Inflammatory macrophage treated with lipopolysaccharide for 1 hour (primary cell): ENCODE measurements at places on chromosomes 16 and 17.
A peak's percentile ranks its signal among the peaks of the same experiment; 100 is the strongest.

GRCh38 chr17:71163121-71163812 is 957.6 kb upstream of the SOX9 start:
- DNase-seq: no peak

DNA sequence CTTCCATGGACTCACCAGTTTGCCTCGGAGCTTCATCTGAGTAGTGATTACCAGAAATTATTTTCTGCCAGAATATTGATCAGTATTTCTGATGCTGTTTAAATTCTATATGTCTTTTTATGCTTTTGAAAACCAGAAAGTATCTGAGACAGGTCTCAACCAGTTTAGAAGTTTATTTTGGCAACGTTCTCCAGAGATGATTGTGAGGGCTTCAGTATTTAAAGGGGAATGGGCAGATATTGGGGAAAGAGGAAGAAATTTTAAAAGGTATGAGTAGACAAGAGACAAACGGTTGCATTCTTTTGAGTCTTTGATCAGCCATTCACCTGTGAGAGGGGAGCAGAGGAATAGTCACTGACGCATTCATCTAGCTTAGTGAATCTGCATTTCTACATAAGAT is 44.4 kb upstream of the ABCC11 start:
- DNase-seq: no peak

DNA sequence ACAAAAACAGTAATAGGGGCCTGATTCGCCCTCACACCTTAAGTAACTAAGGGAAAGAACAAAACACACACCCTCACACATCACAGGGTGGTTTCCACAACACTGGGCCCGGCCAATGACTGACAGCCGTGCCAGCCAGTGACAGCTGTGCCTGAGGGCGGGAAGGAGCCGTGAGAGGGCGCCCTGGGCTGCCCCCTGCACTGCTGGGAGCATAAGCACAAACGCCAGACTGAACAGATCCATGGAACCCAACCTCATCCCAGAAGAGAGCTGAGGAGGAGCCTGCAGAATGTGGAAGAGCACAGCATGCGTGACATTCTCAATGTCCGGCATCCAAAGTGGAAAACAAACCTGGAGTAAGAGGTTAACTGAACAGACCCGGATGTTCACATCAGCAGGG is 16.0 kb downstream of the CSNK1D start:
- DNase-seq: no peak

GRCh38 chr17:76276461-76277299 is 11.5 kb downstream of the UBALD2 start:
- no peak for DNase-seq

DNA sequence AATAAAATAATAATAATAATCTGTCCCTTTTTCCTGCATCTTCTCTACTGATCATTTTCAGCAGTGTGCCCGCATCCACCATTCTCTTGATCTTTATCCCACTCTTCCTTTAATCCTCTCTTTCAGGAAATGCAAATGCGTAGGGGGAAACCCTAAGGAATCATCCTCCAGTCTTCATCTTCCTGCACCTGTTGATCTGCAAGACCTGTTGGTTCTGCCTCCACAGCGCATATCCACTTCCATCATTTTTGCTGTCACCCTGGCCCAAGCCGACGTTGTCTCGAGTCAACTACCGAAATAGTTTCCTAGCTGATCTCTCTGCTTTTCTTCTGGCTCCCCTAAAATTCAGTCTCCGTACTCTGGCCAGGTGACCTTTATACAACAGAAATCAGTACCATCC is 24.5 kb downstream of the ADORA2B start:
- DNase-seq: no peak

- no peak for DNase-seq
Observed at GRCh38 chr17:49447628-49448302, 33.1 kb upstream of the PHB1 start.

GRCh38 chr17:51200295-51200694 is 34.1 kb downstream of the NME2 start:
- no peak for DNase-seq

- DNase-seq: no peak
Observed at GRCh38 chr17:62681061-62681938, 53.8 kb downstream of the MRC2 start.

- no peak for DNase-seq
Observed at GRCh38 chr17:10249271-10250010, 51.0 kb upstream of the GAS7 start.

- DNase-seq: no peak
Observed at GRCh38 chr17:76532072-76532651, 5.3 kb downstream of the CYGB start.

DNA sequence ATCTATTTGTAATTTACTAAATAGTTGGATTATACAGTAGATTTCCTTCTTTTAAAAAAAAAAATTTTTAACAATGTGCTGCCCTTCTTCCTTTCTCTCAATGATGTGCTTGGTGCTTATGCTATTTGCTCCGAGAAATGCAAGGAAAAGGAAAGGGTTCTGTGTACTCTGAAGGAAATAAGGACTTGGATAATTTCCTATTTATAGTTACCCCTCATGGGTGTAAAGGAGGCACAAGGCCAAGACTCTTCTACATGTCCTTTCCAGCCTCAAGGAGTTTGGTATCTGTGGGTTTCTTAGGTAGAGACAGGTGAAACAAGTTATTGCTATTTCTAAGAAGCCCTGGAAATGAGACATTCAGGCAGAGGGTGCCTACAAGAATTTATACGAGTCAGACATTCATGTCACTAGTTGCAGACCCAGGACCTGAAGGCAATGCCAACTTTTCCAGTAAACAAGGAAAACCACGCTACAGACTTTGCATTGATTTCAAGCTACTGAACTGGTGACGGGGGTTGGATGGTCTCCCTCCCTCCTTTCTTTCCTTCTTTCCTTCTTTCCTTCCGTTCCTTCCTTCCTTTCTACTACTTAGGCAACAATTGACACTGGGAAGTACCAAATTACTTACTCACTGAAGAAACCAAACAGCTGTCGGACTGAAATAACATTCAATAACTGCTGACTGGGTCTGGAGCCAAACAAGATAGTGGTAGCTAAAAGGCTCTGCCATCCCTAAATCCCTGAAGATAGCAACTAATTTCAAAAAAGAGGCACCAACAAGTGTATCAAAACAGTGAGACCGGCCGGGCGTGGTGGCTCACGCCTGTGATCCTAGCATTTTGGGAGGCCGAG is 33.8 kb upstream of the GHDC start:
- no peak for DNase-seq

GRCh38 chr17:40538019-40538935 is 27.0 kb downstream of the CCR7 start:
- no peak for DNase-seq

- no peak for DNase-seq
Observed at GRCh38 chr17:74009056-74009625, 194.3 kb upstream of the RPL38 start.

- DNase-seq: no peak
Observed at GRCh38 chr16:30122604-30123160, 338 bp downstream of the MAPK3 start.

- no peak for DNase-seq
Observed at GRCh38 chr16:53356478-53357207, 77.6 kb upstream of the RBL2 start.

- no peak for DNase-seq
Observed at GRCh38 chr17:17191346-17191792, 14.8 kb downstream of the PLD6 start.

GRCh38 chr16:24769806-24770205 is 40.4 kb downstream of the TNRC6A start:
- no peak for DNase-seq

DNA sequence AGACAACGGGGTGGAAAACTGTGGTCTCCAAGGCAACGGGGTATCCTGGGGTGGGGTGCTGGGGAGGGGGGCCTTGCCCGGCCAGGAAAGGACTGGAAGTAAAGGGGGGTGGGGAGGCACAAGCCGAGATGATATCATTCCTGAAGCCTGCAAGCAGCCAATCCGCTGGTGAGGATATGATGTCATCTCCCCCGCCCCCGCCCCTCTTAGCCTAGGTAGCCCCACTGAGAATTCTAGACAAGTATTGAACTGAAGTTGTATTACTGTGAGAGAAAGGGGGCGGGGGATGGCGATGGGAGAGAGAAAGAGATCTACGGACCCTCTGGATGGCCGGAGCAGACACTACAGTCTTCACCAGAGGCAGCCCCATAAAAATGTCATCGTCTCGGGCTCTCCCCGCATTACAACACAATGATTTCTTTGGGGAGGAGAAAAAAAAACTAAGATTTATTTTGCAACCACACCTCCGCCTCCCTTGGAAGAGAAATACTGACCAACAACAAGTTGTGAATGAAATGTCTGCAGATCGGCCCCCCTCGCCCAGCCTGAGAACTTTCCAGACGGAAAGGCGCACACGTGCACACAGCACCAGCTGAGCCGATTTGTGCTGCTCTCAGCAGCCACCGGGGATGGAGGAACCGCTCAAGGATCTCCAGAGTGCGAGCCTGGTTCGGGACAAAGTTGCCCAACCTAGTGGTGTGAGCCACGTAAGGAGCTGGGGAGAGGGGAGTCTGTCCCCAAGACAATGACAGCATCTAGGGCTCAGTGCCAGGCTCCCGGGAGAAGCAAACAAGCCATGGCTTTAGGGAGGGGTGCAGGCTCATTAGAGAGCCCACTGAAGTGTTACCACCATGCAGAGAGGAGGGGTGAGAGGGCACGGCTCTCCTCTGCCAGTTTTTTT is 222.1 kb downstream of the SOX9 start:
- DNase-seq: no peak

GRCh38 chr16:57807252-57807967 is 5.1 kb upstream of the KIFC3 start:
- DNase-seq: no peak

DNA sequence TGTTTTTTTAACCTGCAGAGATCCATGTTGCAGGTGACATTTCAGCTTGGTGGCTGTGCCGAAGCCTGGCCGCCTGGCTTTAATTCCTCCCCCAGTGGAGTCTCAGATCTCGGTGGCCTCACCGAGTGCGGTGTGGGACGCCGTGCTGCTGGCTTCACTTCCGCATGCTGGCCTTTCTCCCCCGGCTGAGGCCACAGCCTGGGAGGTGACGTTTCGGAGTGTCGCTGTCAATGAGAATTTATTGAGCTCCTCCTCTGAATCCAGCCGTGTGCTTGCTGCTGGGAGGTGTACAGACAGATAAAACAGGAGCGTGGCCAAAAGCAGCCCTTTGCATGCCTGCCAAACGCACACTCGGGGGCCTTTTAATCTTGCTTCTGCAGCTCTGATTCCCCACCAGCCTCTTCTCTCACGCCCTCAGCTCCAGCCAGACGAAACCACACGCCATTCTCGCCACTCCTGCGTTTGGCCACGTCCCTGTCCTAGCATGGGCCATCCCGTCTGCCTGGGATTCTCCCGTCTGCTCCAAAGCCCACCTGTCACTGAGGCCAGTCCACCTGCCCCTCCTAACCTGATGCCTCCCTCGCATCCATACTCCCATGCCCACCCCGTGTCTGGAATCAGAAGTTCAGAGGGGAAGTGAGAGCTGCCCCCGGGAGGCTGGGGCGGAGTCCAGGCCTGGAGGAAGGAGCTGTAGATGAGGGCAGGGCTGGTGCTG is 3.6 kb downstream of the GSE1 start:
- DNase-seq: peak; percentile 69

- DNase-seq: peak; percentile 49
Observed at GRCh38 chr16:66551348-66551759, 1.0 kb upstream of the CKLF start.

DNA sequence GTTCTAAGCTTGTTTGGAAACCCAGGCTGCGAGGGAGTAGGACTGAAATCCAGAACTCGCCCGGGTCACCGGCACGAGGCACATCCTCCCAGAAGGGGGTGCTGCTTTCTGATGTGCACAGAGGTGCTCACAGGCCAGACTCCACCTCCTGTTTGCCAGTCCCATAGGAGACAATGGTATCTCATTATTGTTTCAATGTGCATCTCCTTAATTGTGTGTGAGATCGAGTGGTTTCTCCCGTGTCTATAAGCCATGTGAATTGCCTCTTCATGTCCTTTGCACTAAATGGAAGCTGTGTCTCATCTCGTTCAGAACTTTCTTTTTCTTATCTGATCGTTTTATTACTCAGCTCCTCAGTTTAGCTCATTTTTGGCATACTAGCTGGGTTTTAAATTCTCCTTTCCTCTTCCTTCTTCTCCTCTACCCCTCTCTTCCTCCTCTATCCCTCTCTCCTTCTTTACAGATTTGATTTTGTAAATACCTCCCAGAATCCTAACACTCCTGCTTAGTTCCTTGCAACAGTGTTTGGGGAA is 32.1 kb upstream of the PRKCB start:
- peak; percentile 54 for DNase-seq

DNA sequence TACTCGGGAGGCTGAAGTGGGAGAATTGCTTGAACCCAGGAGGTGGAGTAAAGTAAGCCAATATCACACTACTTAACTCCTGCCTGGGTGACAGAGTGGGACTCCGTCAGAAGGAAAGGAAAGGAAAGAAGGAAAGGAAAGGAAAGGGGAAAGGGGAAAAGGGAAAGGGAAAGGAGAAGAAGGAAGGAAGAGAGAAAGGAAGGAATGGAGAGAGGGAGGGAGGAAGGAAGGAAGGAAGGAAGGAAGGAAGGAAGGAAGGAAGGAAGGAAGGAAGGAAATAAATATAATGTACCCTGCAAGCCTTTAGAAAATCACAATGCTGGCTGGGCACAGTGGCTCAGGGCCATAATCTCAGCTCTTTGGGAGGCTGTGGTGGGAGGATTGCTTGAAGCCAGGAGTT is 27.3 kb downstream of the SLC5A11 start:
- DNase-seq: no peak

DNA sequence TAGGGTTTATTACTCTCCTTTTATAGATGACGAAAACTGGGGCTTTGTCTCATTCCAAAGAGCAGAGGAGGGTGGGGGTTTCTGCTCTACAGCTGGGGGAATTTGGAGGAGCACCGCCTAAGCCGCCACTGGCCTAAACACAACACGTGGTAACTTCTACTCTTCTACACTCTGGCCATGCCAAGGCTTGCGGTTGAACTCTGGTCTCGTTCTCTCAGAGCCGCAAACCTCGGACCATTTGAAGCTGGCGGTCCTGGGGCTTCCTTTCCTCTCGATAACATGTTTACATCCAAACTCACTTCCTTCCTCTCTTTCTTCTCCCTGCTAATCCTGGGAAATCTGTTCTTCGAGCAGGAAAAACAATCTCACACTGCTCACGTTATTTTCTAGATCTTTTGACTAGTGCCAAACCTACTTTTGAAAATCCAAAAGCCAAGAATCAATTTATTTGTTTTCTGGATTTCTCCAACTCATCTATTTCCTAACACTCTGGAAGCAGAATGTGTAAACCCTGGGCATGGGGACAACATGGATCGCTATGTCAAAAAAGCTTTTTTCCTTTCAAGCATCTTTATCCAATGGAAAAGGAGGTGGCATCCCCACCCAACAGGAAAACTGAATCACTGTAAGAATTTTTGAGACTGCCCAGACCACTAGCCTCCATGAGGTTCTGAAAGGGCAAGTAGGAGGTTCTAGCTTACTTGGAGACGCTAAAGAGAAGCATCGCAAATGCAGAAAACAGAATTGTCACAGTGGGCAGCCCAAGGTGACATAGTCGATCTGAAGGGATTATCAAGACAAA is 13.6 kb upstream of the EEF2K start:
- DNase-seq: peak; percentile 93

DNA sequence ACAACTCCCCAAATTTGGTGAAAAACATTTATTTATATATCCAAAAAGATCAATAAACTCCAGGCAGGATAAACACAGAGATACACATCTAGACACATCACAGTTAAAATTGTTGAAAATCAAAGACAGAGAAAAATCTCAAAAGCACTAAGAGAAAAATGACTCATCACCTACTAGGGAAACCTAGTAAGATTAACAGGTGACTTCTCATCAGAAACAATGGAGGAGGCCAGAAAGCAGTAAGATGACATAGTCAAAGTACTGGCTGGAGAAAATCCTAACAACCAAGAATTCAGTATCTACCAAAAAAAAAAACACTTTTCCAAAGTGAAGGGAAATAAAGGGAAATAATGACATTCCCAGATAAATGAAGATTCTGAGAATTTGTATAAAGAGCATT is 33.8 kb downstream of the ULK2 start:
- no peak for DNase-seq
